COLO829 (cell line): ENCODE measurements at places on chromosomes 16 and 17.

- DNase-seq = no peak
Observed at GRCh38 chr16:11394593-11394960, 49.3 kb downstream of the RMI2 start.

- no peak for DNase-seq
Observed at GRCh38 chr17:74730491-74731346, 6.3 kb upstream of the RAB37 start.

GRCh38 chr16:30929167-30929566 lies 5.8 kb downstream of the FBXL19 start:
- DNase-seq = no peak

DNA sequence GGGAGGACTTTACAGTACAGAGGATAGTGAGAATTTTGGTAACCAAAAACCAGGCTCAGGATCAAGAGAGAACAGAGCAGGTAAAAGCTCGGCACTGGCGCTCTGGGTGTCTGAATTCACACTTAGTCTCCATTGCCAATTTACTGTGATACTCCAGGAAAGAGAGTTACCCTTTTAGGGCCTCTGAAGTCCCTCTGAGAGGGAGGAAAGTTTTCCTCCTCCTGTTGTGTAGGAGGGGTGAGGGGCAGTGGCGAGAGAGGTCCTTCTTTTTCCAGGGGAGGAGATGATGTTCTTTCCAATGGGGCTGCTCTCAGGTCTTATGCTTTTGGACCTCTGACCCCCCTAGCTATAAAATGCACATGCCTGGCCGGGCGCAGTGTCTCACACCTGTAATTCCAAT lies 5.4 kb upstream of the TNS4 start:
- no peak for DNase-seq

DNA sequence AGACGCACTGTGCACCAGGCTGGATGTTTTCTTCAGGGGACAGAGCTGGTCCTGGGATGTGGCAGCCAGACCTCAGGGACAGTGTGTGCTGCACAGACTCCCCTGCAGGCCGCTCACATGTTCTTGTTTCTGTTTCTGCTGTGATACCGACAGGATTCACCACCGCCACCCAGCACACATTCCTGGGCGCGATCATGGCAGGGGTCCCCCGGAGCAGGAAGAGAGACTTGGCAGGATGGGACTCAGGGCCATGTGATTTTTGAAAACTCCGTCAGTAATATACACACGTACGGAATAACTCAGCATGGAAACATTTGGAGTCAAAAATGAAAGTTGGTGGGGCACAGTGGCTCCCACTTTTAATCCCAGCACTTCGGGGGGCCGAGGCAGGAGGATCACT lies 79.0 kb downstream of the HAPSTR1 start:
- no peak for DNase-seq

DNA sequence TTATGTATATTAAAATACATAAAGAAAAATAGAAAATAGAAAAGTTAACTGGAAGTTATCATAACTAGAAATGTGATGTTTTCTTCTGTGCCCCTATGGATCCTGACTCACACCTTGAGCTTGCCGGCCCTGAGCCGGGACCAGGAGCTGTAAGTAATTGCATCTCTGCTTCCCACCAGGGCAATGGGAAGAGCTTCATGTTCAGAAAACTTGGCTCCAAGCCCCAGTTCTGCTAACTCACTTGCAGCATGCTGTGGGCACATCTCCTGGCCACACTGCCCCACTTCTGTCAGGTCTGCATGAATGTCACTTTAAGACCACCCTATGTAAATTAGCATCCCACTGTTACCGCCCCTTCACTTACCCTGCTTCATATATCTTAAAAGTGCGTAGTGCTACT lies 37.2 kb downstream of the GNAO1 start:
- DNase-seq = no peak

- DNase-seq = no peak
Observed at GRCh38 chr16:71328151-71328550, 30.4 kb upstream of the CALB2 start.

GRCh38 chr16:81784072-81784795 lies 5.1 kb downstream of the PLCG2 start:
- DNase-seq = no peak

DNA sequence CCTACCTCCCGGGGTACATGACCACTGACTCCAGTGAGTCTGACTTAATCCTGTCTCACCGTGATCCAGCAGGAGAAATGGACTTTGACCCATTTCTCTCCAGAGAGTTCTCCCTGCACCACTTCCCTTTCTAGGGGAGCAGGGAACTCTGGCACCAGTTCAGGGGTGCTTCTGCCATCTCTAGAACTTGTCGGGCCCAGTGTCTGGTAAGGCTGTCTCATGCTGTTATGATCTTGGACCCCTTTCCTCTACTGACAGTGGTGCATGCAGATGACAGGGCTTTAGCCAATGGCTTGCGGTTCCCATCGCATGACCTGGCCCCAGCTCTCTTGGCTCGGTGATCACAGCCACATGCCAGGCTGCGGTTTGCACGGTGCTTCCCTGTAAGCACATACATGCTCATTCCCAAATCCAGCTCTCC lies 62.0 kb downstream of the SLC39A11 start:
- DNase-seq = no peak
